Umbilical cord (tissue), 2 donors: ENCODE measurements at places on chromosomes 4 and X. TPM values are rescaled to one million over a fixed set of nuclear protein-coding genes. Genes with fewer than 3 reads are reported as not detected.

- no peak for DNase-seq
Observed at GRCh38 chr4:38647101-38647819, 16.7 kb upstream of the KLF3 start.

- DNase-seq = no peak
Observed at GRCh38 chrX:17098516-17099247, 152.2 kb downstream of the REPS2 start.

GRCh38 chr4:66430856-66431255 is 760.6 kb upstream of the EPHA5 start:
- no peak for DNase-seq

DNA sequence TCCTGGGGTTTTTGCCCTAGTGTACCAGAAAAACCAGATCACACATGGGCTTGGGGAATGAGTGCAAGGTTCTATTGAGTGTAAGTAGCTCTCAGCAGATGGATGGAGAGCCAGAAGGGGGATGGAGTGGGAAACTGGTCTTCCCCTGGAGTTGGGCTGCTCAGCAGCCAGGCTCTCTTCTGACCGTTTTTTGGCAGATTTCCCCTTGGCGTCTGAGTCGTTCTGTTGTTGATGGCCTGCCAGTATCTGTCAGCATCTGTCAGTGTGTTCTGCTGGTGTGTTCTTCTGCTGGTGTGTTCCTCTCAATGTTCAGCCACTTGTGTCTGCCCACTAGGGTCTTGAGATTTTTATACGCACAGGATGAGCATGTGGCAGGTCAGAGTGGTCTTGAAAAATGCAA is 633.9 kb upstream of the CPEB2 start:
- no peak for DNase-seq

Gene DGKK
- under 0.01 TPM for total RNA-seq
